ENCODE measurements at places on chromosomes 3 and 15.
A peak's percentile ranks its signal among the peaks of the same experiment; 100 is the strongest.

DNA sequence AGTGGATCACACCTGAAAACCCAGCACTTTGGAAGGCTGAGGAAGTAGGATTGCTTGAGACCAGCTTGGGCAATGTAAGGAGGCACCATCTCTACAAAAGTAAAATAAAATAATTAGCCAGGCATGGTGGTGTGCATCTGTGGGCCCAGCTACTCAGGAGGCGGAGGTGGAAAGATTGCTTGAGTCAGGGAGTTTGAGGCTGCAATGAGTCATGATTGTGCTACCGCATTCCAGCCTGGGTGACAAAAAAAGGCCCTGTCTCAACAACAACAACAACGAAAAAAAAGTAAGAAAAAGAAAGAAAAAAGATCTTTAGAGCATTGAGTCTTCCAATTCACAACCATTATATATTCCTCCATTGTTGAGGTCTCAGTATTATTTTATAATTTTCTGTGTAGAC lies 192.4 kb upstream of the DPH6 start:
- DNase-seq, result no peak

- no peak for DNase-seq
Observed at GRCh38 chr3:171522651-171523050, 62.4 kb upstream of the TNIK start.

DNA sequence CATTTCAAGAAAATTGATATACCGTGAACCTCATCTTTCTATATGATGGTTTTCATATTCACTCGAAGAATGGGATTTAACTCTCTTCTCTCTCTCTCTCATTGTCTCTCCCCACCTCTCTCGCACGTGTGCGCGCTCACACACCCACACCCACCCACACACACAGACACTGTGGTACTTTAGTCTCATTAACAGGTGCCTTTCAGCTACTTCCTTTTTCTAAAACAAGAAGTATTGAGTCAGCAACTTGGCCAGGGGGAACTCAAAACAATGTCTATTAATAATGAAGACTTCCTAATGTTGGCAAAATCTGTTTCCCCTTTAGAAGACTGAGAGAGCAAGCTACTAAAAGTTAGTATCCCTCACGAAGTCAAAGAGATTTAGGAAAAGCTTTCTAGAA lies 150.7 kb downstream of the TMCO5A start:
- no peak for DNase-seq

DNA sequence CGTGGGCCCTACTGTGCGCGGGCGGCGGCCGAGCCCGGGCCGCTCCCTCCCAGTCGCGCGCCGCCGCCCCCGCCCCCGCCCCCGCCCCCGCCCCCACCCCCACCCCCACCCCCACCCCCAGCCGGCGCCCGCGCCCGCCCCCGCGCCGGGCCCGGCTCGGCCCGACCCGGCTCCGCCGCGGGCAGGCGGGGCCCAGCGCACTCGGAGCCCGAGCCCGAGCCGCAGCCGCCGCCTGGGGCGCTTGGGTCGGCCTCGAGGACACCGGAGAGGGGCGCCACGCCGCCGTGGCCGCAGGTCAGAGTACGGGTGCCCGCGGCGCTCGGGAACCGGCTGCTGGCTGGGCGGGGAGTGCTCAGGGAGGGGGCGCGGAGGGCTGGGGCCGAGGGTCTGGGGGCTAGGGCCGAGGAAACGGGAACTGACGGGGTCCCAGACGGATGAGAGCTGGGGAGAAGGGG lies 1.1 kb upstream of the PPARG start:
- no peak for DNase-seq

GRCh38 chr3:17841190-17841828 lies 98.9 kb upstream of the TBC1D5 start:
- peak; percentile 85 for DNase-seq

GRCh38 chr3:139519998-139520737 lies 19.4 kb downstream of the RBP1 start:
- DNase-seq, result no peak

GRCh38 chr15:87955284-87955909 lies 301.1 kb downstream of the NTRK3 start:
- DNase-seq, result no peak

DNA sequence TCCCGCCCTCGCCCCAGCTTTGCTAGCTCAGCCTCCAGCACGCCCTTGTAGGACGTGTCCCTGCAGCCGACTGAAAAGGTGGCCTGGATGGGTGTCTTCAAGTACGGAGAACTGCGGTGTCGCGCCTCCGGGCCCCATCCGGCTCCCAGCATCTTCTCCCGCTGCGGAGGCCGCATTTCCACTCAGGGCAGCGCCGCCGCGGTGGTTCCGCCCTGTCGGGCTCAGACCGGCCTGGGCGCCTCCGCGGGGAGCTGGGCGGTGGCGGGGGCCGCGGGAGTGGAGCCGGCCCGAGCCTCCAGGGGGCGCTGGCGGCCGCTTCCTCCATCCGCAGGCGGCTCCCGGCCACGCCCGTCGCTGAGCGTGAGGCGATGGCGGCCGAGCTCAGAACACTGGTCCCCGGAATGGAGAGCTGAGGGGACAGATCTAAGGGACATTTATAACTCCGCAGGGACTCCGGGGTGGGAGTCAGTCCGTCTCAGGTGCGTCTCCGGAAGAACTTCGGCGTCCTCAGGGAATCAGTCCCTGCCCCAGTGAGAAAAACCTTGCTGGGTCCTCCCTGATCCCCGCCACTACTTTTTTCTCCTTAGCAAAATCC lies 13.6 kb upstream of the SMCO1 start:
- DNase-seq, result peak; percentile 95
